Cortex of kidney (tissue), 1 donor: ENCODE measurements at places on chromosomes 5 and 9.

DNA sequence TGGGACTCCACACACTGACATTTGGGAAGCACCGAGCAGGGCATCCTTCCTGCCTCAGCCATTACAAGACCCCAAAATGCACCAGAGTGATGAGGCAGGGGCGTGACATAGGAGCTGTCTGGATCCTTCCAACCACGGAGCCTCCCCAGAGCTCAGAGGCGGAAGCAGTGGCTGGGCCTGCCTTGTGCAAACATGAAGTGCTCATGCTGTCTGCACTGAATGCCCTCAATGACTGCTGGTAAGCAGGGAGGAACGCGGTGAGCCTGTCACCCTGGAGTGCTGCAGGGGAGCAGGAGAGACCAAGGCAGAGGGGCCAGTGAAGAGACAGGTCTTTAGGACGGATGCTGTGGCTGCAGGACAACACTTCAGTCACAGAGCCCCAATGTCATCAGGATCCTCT lies 60.2 kb upstream of the HRH2 start:
- no peak for DNase-seq

- DNase-seq = no peak
These were observed 49.5 kb downstream of the TJP2 start for GRCh38 chr9:69223605-69224004.

DNA sequence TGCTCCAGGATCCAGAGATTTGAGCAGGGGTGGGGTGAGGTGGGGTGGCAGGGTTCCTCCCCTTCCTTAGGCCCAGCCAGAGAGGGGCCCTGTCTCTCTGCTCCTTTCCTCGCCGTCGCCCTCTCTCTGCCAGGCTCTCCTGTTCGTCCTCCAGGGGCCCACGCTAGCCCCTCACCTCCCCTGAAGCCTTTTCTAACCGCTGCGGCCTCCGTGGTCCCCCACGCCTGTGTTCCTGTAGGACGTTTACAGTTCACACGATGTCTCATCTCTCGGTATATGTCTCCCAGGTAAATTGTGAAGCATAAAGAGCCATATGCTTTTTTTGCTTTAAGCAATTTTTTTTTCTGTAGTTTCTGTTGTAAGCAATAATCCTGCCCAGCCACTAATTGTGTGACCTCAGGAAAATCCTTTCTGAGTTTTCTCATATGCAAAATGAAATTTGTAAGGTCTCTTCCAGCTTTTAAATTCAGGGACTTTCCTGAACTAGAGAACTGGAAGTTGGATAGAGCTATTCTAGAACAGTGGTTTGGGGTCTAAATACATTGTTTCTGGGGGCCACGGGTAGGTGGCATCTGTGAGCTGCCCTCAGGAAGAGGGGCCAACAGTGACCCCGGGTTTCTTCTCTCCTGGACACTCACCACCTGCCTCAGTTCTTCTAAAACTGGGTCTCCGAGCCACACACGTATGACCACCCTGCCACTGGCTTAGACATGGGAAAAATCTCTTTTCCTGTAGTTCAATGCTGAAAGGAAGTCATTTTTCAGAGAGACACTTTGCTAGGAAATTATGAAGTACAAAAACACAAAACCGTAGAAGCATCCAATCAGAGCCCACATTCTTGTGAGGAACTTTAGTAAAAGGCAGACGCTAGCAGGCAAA lies 50.2 kb upstream of the ZNF366 start:
- no peak for DNase-seq

- no peak for DNase-seq
These were observed 38.6 kb upstream of the FBP1 start for GRCh38 chr9:94677929-94678328.

- DNase-seq = no peak
These were observed 170.1 kb downstream of the ICE1 start for GRCh38 chr5:5592541-5592940.

GRCh38 chr9:126952205-126952977 lies 37.8 kb downstream of the RALGPS1 start:
- DNase-seq = no peak

GRCh38 chr9:84271921-84272556 lies 68.5 kb downstream of the SLC28A3 start:
- no peak for DNase-seq

GRCh38 chr9:88077071-88077617 lies 61.1 kb downstream of the SPATA31C2 start:
- DNase-seq = no peak
